ENCODE measurements at places on chromosomes 6 and 20. TPM values are rescaled to one million over a fixed set of nuclear protein-coding genes. Genes with fewer than 3 reads are reported as not detected.

DNA sequence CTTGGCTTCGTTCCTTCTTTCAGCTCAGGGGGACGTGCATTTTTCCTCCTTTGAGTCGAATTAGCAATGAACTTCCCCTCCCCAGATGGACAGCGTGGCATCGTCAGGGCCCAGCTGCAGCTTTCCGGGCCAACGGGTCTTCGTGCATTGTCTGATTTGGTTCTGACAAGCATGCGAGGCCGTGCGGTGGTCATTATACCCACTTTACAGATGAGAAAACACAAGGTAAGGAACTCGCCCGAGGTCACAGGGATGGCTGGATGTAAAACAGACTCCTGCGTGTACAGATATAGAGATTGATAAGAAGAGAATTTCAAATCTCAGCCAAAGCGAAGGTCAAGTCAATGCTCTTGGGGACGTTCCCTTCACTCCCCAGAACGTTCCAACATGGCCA is 187.6 kb upstream of the SULF2 start:
- no peak for DNase-seq

- DNase-seq: peak; percentile 83
Observed at GRCh38 chr6:149941583-149942460, at the start of gene ULBP2. Gene ULBP2, plus strand, starts transcription at chr6:149942014. Its CDS starts 59 bp downstream, at chr6:149942073.

- DNase-seq: no peak
Observed at GRCh38 chr20:62737271-62737811, 28.7 kb downstream of the NTSR1 start.

- peak; percentile 71 for DNase-seq
Observed at GRCh38 chr6:1624058-1624850, 14.5 kb downstream of the FOXC1 start.

DNA sequence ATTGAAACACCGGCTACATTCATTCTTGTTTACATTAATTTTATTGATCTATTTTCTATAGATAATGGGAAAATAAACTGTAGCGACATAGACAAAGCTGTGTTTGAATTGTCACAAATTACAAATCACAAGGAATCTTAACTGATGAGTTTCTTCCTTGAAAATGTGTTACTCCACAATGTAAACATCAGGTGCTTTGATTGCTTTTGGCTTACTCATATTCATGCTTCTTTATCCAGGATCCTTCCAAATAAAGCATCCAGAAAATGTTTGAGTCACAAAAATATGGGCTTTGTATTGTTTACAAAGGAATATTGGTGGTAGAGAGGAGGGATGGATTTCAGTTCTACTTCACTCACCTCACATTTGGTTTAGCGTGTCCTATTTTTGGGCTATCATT is 64.0 kb downstream of the BMP2 start:
- no peak for DNase-seq

DNA sequence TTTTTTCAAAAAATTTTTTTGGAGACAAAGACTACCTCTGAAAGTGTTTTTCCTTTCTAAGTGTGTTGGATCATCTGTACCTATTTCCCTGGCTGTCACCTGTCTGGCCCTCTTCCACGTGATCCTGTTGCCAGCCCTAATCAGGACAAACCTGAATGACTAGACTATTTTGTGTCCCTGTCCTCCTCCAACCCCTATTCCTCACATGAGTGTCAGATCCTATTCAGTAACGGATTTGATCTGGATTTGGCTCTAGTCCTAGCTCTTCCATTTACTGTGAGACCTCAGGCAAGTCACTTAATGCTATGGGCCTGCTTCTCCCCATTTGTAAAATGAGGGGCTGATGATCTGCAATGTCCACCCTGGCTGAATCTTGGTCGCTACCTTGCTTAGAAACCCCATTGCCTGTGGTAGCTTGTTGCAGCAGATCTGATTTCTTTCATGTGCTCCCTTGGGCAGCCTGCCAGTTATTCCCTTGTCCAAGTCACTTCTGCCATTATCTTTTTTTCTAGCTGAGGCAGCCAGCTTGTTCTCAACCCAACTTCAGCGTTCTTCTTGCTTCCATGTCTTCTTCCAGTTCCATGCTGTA is 4.8 kb downstream of the PHF20 start:
- DNase-seq: no peak

DNA sequence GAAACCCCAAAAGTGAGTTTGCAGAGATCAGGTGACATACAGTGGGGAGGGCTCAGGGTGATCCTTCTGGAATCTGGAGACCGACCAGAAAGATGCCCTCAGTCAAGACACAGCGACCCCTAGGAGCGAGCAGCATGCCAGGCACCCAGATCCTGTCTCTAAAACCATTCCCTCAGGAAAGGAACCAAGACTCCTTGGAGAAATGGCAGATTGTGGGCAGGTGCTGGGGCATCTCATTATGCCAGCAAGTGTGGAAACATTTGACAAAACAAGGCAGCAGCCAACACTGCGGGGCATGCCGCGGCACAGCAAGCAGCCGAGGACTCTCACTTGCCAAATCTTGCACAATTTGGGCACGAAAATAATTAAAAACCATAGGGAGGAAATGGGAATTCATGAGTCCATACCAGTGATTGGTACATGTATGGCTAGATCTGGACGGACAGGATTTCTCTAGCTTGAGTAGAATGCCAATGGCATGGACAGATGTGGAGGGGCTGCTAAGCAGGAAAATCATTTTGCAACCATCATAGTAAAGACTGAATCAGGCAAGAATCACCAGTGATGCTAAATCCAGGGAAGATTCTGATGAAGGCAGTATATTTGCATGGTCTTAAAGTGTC is 76.9 kb downstream of the GINS1 start:
- DNase-seq: no peak

- DNase-seq: no peak
Observed at GRCh38 chr6:45115696-45116095, 212.4 kb upstream of the RUNX2 start.

GRCh38 chr20:16293590-16293989 is 279.7 kb downstream of the KIF16B start:
- DNase-seq: no peak

- DNase-seq: peak; percentile 24
Observed at GRCh38 chr20:21149344-21149743, 23.5 kb downstream of the KIZ start.

The SOBP gene
- 12.6 TPM for total RNA-seq

The PNLDC1 gene
- 0.06 TPM for total RNA-seq

The CST2 gene
- not detected for total RNA-seq

The BMP7 gene
- 11.2 TPM for total RNA-seq
